Mesothelial cell of epicardium (in vitro differentiated cells): ENCODE measurements at places on chromosomes 2 and 18. TPM values are rescaled to one million over a fixed set of nuclear protein-coding genes. Genes with fewer than 3 reads are reported as not detected.

- DNase-seq, result no peak
Observed at GRCh38 chr2:54092940-54093339, 22.5 kb upstream of the ACYP2 start.

DNA sequence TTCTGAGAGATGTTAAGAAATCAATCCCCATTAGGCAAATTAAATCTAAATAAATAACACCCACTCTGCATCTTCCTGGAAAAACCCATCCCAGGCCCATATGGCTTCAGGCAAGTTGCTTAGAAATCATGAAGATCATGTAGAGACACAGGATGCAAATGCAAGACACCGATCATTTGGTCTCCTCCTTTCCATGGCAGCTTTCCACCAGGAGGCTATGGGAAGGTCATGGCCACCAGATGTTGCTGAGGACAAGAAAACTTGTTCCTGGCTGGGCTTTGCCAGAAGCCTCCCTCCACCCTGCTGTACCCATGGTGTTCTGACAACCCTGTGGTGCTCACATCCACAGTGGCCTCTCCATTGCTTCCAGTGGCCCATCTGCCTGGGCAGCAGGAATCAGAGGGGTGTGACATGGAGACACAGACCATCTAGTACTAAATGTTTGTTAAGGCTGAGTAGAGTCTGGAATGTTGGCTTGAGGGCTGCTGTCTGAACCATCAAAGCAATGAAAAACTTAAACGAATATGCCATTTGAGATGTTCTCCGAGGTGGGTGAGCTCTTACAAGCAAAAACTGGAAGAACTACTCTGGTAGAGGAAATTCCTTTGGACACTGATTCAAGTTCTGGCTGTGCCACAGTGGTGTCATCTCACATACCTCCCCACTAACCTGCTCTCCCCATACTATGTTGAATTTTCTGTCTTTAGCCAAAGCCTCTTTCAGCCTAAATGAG lies 293.2 kb downstream of the TNS1 start:
- no peak for DNase-seq

Gene CTAGE1
- total RNA-seq, result 0.07 to 0.13 TPM (median 0.11 TPM) in 3 replicates

Gene GPR75
- 3.7 to 5.2 TPM (median 4.8 TPM) in 3 replicates for total RNA-seq

Gene PFN4
- total RNA-seq, result 1.2 to 1.6 TPM (median 1.3 TPM) in 3 replicates
